CD4-positive, alpha-beta T cell treated with Interleukin-12 subunit alpha and Interleukin-12 subunit beta, for 1 hour (primary cell): ENCODE measurements at places on chromosomes 2 and 18.

DNA sequence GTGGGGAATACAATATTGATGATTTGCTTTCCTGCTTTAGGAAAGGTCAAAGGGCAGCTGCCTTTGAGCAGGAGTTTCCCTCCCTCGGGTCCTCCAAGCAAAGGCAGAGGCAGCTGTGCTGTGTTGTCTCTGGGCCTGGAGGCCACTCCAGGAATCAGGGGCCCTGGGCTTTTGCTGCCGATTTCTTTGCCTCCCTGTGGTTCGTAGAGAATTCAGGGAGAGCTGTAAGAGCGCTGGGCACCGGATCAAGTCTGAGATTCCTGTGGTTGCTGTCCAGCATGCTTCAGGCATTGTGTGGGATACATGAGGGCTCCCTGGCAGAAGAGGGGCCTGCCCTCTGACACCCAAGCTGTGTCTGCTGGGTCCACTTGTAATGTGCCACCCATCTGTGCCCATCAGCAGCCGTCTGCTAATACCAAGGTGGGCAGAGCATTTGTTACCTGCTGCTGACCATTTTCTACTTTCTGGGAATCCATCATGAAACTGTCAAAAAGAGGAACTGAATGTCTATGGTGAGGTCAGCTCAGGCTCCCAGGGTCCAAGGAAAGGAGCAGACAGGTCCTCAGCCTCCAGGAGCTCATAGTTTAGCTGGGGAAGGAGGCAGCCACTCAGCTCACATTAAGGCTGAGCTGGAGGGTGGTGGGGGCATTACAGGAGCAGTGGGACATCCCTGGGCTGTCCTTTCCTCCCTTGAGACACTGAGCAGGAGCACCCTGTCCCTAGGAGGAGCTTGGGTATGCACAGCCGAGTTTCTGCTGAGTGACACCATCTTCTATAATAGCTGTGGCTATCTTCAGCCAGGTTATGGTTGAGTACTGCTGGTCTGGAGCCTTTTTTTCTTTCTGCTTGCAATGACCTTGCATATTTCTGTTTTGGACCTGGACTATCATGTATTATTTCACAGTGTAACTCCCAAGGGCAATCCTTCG, 68.5 kb downstream of the CTIF start:
- DNase-seq: no peak

- no peak for DNase-seq
Observed at GRCh38 chr18:63218472-63218871, 101.1 kb downstream of the BCL2 start.

- DNase-seq: no peak
Observed at GRCh38 chr2:44578471-44579093, 216.8 kb downstream of the CAMKMT start.

GRCh38 chr2:239944694-239945551, 80.2 kb downstream of the NDUFA10 start:
- DNase-seq: peak; percentile 22

DNA sequence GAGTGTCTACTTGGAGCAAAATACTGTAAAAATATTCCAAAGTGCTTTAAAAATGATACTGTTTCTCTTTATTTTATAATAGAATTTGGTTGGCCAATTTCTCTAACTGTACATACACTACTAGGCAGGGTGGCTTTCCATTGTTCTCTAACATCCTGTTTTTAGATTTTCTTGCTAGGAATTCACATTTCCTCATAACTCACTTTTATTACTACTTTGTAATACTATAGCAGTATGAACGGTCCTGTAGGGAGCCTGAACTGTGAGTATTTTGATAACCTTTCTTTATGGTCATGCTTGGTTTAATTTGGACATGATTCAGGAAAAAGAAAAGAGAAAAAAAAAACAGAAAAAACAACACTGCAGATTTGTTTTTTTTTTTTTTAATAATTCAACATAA, 37.8 kb downstream of the GCG start:
- no peak for DNase-seq

GRCh38 chr2:122530814-122531213, 775.4 kb downstream of the TSN start:
- no peak for DNase-seq

- no peak for DNase-seq
Observed at GRCh38 chr2:97911206-97911921, 84.4 kb downstream of the TMEM131 start.

DNA sequence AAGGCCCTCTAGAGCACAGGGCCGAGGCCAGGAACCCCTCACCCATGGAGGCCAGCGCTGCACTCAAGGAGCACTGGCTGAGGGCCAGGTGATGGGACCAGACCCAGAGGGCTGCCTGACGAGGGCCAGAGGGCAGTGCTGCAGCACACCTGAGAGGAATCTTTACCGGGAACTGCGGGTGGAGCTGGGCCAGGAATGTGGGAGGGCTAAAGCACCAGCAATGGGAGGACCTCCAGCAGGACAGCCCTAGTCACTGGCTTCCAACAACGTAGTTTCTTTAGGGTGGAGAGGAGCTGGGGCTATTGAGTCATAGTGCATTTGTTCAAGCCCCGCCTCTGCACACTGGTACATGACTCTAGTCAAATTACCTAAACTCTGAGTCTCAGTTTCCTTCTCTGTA, 143.4 kb downstream of the TMEM17 start:
- no peak for DNase-seq

DNA sequence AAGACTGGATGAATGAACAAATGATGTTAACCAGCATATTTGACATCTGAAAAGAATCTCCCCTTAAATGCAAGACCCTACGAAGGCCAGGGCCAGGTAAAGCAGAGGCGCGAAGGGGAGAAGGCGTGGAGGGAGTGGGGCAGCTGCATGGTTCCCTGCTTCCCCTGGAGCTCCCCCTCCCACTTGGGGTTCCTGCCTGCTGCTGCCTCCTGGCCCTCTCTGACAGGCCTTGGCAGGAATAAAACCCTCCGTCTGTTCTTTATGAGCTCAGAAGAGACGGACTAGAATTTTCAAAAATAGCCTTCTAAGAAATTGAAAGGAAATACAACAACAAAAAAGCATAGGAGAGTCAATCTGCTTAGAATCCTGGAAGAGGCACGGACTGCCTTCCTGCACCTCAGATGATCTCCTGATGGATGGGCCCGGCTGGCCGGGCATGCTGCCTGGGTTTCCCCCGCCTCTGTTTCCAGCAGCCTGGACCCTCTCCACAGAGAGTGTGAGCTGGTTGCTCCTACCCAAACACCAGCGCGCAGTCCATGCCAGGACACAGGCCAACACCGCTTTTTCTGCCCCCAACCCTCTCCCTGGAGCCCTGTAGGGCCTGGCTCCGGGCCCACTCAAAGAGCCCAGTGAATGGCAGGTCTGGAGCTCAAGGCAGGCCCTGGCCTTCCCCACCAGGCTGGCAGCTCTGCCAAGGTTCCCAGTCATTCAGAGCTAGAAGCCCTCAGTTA, 23.9 kb downstream of the CFAP65 start:
- no peak for DNase-seq

DNA sequence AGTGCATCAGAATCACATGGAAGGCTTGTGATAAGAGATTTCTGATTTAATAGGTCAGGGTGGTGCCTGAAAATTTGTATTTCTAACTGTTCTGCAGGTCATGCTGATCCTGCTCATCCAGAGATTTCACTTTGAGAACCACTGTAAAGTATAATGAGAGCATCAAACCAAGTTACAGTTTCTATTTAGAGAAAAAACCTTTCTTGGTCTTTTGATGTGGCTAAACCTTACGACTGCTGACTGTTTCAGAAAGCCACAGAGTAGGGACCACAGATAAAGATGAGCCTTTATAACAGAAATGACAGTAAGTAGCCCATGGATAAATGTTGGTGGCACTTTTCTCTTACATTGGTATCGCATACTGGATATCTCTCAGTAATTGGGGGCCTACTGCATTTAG, 109.4 kb upstream of the FANCL start:
- DNase-seq: no peak

GRCh38 chr18:3104190-3105054, 91.5 kb upstream of the LPIN2 start:
- DNase-seq: no peak

GRCh38 chr18:57585421-57585820, 1.1 kb downstream of the FECH start:
- DNase-seq: no peak

DNA sequence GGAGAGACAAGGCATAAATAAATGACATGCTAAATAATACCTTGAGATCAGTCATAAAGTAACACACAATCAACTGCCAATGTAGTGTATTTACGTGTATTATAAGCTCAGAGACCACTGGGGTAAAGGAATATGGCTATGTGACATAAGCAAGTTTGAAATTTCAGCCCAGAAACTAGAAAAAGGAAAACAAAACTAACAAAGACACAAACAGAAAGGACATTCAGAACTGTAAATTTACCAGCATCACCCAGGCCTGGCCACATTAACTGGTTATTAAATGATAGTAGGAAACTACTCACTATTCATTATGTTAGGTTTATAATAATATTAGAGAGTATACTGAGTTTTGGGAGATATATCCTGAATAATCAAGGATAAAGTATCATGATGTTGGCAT, 98.8 kb downstream of the METTL8 start:
- no peak for DNase-seq

GRCh38 chr18:3720818-3721545, 271.0 kb downstream of the TGIF1 start:
- no peak for DNase-seq

GRCh38 chr2:56192664-56193305, 9.0 kb downstream of the CCDC85A start:
- DNase-seq: no peak

DNA sequence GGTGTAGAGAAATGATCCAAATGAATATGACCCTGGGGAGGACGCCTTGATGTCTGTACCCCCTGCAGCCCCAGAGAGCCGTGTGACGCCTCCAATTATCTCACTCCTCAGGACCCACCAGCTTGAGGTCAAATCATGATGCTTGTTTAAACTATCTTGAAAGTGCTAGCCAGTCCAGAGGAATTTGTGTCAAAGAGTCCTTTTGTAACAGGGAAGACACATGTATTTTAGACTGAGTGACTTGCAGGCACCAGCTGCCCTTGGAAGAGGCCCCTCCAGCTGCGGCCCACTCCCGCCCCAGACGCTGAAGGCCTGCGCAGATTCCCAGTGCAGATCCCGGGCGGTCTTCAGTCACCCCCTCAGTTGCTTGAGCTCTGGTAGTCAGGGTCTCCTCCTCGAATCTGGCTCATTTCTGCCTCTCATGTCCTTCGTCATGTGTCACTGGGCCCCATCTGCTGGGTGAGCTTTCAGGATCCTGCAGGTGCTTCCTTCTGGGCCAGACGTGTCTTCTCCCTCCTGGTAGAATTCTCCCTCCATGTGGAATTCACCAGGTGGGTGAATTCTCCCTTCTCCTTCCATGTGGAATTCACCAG, 77.4 kb downstream of the RNF144A start:
- DNase-seq: no peak

DNA sequence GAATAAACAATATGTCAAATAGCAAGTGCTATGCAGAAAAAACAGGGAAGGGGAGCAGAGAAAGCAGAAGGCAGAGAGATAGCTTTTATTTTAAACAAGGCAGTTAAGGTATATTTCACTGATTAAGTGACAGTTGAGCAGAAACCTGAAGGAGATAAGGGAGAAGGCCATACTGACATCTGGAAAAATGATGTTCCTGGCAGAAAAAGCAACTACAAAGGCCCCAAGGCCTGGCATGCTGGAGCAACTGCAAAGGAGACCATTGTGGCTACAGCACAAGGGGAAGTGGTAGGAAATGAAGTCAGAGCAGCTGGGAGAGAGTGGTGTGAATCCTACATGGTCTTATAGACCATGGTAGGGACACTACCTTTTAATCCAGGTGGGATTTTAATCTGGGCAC, 8.9 kb upstream of the PCBP1 start:
- no peak for DNase-seq

GRCh38 chr2:173855661-173856060, 109.5 kb downstream of the SP3 start:
- DNase-seq: no peak

DNA sequence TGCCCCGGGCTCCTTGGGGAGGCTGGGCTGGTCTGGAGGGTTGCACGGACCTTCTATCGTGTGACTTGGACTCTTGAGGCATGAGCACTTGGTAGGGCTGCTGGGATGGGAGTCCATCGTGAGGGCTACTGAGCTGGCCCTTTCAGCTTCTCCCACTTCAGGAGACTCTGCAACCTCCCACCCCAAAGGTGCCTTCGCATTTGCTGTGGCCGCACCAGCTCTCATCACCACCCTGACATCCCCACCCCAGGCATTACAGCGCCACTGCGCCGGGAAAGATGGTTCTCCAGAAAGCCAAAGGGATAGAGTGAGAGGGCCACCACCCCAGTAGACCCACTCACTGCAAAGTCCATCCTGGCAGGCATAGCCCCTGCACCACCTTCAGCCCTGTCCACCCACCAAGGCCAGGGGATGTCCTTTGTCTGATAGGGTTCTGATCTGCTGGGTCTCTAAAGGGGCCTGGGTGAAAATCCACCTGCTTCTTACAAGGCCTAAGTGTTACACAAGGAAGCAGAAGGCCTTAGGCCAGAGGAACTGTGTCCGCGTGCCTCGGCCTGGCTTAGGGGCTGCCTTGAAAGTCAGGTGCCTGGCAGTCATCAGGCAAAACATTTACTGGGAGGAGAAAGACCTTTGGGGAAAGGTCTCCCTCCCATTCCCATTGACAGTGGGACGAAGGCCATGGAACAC, 5.1 kb downstream of the EHD3 start:
- no peak for DNase-seq

DNA sequence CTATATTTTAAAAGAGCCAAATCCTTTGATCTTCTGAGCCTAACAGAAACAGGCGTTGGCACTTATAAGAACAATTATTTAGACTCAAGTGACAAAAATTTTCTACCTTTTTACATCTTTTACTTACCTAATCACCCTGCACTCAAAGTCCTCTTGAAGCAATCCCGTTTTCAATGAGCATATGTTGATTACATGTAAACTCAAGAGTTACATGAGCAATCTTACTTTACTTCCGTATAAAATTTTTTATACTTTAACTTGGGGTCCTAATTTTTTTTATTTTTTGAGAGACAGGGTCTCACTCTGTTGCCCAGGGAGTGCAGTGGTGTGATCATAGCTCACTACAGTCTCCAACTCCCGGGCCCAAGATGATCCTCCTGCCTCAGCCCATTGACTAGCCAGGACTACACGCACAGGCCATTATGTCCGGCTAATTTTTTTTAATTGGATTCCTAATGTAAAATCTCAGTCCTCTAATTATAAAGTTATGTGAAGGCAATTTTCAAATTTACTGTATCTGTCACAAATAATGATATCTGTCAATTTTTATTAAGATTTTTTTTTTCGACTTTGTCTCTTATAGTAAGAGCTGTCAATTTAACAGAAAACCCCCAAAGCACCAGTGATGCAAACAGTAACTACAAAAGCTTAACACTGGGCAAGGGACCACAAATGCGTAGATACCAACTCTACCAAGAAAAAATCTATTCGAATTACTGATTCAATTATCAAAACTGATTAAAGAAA, 19.1 kb upstream of the STPG4 start:
- no peak for DNase-seq

- DNase-seq: no peak
Observed at GRCh38 chr2:211744379-211744778, 794.2 kb downstream of the ERBB4 start.

DNA sequence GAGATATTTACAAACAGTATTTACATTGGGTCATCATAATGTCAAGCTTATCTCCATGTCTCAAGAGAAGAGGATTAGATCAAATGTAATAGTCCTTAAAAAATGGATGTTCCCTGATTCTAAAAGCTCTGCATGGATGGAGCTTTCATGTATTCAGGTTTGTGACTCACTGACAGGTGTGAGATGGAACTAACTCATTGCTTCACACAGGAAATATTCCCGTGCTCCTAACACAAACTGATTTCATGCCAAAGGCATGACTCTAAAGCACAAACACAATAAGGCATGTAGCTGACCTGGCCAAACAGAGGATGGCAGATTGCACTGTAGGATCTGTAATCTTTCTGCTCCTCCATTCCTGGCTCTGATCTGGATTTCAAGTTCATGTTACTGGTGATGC, 110.0 kb downstream of the ALK start:
- DNase-seq: no peak
